ENCODE measurements at places on chromosomes 6 and 20.

- DNase-seq, result no peak
Measured at GRCh38 chr20:50054626-50055511, 58.1 kb downstream of the UBE2V1 start.

DNA sequence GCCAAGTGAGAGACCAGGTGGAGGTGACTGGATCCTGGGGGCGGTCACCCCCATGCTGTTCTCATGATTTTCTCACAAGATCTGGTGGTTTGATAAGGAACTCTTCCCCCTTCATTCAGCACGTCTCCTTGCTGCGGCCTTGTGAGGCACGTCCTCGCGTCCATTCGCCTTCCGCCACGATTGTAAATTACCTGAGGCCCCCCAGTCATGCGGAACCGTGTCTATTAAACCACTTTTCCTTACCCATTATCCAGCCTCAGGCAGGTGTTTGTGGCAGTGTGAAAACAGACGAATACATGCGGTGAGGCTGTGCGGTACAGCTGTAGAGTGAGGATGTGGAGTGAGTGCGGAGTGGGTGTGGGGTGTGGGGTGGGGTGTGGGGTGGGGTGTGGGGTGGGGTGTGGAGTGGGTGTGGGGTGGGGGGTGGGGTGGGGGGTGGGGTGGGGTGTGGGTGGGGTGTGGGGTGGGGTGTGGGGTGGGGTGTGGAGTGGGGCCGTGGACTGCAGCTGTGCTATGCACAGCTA lies 12.1 kb upstream of the NTSR1 start:
- no peak for DNase-seq

GRCh38 chr6:168152306-168152963 lies 73.4 kb upstream of the FRMD1 start:
- no peak for DNase-seq

DNA sequence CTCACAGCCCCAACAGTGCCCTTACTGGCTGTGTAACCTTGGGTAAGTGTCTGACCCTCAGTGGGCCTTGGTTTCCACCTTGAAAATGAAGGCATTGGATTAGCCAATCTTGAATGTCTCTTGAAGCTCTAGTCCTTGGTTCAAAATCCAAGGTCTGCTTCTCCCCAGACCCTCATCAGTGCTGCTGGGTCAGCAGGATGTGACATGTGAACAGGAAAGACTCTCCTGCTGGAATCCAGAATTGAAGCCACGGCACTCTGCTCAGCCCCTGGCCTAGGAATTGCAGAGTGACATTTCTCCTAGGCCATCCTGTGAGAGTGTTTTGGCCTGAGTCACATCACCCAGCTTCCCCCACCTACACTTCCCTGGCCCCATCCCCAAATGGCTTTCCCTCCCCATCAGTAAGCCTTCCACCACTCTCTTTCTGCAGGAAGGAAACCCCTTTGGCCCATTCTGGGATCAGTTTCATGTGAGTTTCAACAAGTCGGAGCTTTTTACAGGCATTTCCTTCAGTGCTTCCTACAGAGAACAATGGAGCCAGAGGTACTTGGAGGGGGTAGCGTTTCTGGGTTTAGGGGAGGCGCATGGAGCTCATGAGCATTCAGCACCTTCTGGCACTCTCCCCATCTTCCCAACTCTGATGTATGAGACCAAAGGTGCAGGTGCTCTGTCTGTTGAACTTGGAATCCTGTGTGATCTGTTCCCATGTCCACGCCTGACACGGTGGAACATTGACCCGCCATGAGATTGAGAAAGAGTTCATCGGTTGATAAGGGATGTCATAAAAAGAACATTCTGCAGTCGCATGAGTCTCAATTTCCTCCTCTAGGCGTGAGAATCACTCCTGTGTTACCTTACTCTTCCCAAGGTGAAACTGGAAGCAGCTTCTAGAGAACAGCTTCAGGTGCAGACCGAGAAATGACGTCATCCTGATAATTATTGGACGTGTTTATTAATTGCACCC lies 8.8 kb downstream of the POFUT1 start:
- no peak for DNase-seq

- DNase-seq, result no peak
Measured at GRCh38 chr20:7650086-7650879, 290.0 kb downstream of the HAO1 start.

DNA sequence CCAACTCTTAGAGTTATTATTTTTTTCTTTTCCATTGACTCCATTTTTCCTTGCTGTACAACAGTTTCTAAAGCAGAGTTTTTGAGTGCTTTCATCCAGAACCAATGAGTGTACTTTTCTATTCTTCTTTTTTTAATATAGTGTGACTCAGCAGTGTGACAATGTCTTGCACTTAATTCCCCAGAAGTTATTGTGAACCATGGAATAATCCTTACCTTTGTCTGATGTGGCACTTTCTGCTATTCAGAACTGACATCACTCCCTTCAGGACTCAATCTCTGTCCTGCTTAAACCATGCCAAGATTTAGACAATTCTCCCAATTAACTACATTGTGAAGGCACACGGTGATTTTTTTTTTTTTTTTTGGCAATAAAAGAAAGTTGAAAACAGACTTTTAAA lies 41.5 kb downstream of the GRIK2 start:
- no peak for DNase-seq

DNA sequence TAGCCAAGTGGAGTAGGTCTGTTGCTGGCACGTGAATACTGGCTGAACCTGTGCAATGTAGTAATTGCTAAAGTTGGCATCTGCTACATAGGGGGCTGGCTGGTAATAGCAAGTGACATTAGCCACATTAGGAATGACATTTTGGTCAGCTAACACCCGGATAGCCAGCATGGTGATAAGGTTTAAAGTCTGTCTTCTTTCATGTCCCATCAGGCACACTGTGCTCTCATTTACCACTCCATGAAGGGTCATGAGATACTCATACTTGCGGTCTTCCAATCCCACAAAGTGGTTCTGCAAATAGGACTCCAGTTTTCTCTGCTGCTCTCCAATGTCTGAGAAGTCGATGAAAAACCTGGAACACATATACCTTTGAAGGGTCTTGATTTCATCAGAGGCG lies 2.8 kb downstream of the TENT5A start:
- peak; percentile 57 for DNase-seq

Data from NCI-H1417 treated with DMSO at 0.1 percent for 48 hours (cell line).